ENCODE measurements at places on chromosomes 6 and 20.

DNA sequence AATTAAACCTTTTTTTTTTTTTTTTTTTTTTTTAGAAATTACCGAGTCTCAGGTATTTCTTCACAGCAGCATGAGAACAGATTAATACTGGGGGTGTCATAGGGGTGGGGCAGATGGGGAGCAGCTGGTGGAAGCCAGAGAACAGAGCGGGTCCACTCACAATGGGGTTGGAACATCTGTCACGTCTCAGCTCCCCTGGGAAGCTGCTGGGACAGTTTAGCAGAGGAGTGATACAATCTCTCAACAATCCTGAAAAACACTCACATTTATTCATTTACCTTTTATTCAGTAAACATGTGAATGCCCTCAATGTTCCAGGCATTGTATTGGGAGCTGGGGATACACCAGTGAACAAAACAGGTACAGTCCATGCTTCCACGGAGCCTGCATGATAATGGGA, 162.2 kb downstream of the SMOC2 start:
- no peak for DNase-seq

- no peak for DNase-seq
These were observed 77.1 kb downstream of the GPR63 start for GRCh38 chr6:96760153-96760687.

DNA sequence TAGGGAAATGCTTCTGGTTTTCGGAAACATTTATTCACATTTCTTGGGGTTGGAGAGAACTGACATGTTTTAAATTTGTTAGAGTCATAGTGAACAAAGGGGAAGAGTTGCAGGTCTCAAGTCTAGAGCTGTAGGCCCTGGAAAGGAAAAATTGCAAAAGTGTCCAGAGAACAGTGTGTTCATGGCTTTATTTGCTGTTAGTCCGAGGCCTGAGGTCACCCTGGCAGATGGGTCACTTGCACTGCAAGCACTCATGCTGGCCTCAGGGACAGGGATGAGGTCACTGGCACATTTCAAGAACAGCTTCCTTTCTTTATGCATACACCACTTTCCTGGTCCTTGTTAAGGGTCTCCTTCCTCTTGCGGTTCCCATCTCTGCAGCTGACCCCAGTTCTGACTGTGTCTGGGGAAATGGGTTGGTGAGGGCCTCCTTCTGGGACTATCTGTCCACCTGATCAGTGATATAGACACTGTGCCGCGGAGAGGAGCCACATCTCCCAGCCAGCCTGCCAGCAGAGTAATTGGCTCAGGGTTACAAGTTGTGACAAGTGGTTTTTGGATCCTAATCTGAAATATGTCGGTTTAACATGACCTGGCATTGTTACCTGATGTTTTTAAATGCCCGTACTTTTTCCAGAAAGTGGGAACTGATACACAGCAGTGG, 194.0 kb downstream of the EYA4 start:
- DNase-seq: no peak

GRCh38 chr6:76518443-76518842, 446.0 kb upstream of the IMPG1 start:
- no peak for DNase-seq

DNA sequence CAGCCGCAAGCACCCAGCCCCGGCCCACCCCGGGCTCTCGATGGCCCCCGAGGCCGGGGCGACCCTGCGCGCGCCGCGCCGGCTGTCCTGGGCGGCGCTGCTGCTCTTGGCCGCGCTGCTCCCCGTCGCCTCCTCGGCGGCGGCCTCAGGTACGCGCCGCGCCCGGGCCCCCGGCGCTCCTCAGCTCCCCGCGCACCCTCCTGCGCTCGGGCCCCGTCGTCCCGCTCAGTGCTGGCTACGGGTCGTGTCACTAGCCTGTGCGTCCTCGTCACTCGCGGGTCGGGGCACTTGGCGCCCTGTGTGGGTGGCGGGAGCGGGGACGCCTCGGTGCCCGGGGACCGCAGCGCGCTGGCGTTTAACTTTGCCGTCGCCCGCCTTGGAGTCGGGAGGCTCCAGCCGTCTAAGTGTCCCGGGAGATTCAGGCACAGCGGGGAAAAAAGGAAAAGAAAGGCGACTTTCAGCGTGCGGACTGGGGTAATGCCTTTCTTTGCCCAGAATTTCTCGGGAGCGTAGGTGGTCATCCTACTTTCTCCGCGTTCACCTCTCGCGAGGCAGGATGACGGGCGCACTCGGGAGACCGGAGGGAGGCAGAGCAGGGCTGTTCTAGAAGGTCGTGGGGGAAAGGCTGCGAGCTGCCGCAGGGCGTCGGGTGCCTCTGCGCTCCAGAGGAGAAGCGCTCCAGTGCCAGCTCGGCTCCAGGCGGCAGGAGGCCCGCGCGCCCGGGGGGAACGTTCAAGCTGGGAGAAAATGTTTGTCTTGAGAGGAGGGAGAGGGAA, 545 bp downstream of the FNDC1 start:
- DNase-seq: no peak

DNA sequence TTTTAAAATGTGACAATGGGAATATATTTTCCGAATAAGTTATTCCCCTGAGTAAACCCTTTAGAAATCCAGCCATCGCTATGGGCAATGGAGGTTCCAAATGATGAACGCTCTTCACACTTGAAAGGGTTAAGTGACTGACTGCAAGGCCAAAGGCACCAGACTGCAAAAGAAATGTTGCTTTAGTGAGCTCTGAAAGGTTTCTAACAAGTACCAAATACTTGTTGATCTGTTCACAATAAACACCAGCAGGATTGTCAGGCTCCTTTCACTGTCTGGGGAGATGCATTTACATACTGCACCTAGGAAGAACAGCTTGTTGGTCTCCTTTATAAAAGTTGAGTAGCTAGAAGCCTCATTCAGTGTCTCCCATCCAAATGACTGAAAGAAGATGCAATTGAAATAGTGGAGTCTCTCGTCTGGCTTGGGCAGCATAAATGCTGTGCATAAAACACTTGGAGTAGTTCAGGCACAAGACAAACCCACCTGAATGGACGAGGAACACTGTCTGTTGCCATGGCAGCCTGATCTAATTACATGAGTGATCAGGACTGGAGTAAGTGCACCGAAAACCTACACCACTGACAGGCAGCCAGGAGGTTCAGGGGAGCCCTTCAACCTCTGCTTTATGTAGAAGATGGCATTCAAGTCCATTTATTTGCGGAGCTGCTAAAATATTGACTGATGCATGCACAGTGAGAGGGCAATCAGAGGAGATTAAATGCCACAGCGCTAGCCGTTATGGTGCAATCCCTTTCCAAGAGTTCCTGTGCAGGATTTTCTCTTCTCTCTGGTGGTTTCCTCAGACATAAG, 2.9 kb downstream of the ATXN1 start:
- no peak for DNase-seq

DNA sequence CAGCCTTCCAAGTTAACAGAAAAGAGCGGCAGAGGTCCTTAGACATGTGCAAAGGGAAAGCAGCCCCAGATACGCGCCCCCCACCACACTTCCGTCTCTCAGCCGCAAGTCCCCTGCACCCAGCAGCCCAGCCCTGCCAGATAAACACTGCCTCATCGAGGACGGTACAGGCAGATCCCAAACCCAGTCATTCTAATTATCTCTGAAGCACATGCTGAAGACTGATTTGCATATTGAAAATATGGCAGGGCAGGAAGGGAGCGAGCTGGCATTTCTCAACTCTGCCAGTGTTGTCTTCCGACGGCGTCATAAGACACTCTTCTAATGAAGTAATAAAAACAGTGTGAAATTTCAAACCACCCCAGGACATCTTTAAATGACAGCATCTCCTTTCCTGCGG, 122.8 kb upstream of the CDH4 start:
- no peak for DNase-seq

- no peak for DNase-seq
These were observed 423 bp downstream of the KLHDC3 start for GRCh38 chr6:43014434-43014909.

GRCh38 chr20:38114353-38114791, 50.7 kb downstream of the TGM2 start:
- DNase-seq: no peak

GRCh38 chr6:134047673-134048072, 4.8 kb downstream of the SLC2A12 start:
- no peak for DNase-seq

- DNase-seq: no peak
These were observed 586.9 kb upstream of the ARID1B start for GRCh38 chr6:156190270-156190669.

GRCh38 chr6:84411060-84411629, 183.7 kb upstream of the CEP162 start:
- no peak for DNase-seq
